ENCODE measurements at places on chromosomes 3 and 15.

GRCh38 chr3:43616034-43616433 is 5.8 kb downstream of the ANO10 start:
- no peak for DNase-seq

DNA sequence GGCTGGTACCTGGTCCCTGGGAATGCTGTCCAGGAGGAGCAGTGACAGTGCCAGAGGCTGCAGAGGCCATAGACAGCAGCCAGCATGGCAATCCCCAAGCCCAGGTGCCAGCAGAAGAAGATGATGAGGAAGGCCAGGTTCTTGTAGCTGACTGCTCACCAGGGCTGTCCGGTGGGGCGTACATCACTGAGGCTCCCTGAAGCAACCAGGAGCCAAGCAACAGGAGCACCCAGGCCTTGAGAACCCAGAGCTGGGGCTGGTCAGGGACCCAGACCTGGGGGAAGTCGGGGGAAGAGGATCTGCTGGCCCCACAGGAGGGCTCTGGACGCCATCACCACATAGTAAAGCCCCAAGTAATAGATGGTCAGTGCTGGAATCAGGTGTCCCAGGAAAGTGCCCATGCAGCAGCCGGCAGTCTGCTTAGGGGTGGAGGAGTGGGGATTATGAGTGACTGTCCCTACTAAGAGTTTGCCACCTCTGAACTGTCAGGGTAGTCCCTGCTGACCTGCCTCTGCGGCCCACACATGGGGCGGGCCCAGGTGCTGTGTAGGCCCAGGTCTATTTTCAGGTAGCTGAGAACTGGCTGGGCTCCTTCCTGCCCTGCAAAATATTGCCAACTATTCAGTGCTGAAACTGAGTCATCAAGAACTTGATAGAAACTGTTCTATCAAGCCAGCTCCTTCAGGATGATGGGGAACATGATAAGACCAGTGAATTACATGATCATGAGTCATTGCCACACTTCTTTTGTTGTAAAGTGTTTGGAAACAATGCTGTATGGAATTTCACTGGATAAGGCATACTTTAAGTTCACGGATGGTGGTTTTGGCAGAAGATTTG is 68.7 kb downstream of the CHRD start:
- DNase-seq: peak; percentile 62

GRCh38 chr15:72199721-72200212 is 2.2 kb upstream of the GRAMD2A start:
- peak; percentile 81 for DNase-seq

DNA sequence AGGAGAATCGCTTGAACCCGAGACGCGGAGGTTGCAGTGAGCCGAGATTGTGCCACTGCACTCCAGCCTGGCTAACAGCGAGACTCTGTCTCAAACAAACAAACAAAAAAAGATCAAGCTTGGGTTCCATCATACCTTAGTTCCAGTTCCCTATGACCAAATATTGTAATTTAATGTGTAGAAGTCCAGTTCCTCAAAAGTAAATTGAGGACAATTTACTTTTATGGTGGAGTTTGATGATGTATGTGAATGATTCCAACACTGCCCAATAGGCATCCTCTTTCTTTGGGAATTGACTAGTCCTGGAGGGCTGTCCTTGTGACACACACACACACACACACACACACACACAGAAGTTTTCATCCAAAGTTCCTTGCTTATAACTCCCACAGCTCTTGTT is 2.8 kb upstream of the PKM start:
- no peak for DNase-seq

DNA sequence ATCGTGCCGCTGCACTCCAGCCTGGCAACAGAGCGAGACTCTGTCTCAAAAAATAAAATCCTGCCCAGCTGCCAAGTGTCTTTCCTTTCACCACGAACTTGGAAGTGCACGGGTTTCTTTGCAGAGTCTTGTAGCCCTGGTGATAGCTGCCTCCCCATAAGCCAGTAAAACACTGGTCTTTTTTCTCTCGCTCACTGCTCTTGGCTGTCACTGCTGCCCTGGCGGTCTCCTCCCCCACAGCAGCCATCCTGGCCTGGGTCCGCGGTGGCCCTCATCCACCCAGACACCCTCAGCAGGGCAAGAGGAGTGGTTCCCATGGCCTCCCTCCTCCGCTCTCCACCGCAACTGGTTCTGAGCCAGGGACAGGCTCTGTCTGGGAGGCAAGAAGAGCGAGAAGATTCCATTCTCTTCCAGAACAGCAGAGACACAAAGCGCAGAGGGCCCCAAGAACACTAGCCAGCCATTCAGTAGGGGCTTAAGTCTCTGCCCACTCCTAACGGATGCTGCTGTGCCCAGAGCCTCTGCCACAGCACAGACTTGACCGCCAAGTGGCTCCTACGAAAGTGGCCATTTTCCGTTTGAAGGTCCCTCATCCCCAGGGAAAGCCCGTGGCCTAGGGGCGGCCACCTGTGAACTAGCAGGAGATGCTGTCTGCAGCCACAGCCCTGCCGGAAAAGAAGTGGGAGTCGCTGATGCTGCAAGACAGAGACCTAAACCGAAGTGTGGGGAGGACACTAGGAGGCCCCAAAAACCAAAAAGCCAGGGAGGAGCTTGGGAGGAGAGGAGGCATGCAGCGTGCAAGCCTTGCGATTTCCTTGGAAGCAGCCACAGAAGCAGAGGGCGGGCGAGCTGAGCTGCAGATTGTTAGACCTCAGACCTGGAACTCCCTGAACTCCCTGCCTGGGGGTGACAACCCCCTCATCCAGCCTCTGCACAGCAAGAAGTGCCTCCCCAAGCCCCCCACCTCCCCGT is 44.1 kb downstream of the KLHL25 start:
- DNase-seq: peak; percentile 57

- no peak for DNase-seq
These were observed 81.1 kb upstream of the SLC6A1 start for GRCh38 chr3:10911350-10912002.

GRCh38 chr15:95840004-95840403 is 490.5 kb upstream of the NR2F2 start:
- peak; percentile 94 for DNase-seq

- DNase-seq: peak; percentile 62
These were observed 35.0 kb upstream of the CAPN3 start for GRCh38 chr15:42324308-42324707.

DNA sequence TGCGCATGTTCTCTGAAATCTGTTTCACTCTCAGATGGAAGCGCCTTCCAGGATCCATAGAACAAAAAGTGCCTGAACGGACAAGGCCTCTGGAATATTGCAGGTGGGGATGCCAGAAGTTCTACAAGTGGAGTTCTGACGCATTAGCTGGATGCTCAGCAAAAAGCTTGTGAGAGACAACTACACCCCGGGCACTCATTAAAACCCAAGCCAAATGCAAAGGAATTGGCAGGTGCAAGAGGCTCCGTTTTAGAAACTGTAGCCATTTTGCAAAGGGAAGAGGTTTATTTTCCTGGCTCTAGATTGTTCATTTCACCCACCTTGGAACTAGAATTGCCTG is 35.2 kb upstream of the SLC24A5 start:
- no peak for DNase-seq

- peak; percentile 72 for DNase-seq
These were observed 2.4 kb downstream of the PML start for GRCh38 chr15:73996939-73997338.

- DNase-seq: no peak
These were observed 46.1 kb upstream of the RASGRP1 start for GRCh38 chr15:38610748-38611147.

- DNase-seq: no peak
These were observed 117.9 kb downstream of the LIPC start for GRCh38 chr15:58549785-58550074.

DNA sequence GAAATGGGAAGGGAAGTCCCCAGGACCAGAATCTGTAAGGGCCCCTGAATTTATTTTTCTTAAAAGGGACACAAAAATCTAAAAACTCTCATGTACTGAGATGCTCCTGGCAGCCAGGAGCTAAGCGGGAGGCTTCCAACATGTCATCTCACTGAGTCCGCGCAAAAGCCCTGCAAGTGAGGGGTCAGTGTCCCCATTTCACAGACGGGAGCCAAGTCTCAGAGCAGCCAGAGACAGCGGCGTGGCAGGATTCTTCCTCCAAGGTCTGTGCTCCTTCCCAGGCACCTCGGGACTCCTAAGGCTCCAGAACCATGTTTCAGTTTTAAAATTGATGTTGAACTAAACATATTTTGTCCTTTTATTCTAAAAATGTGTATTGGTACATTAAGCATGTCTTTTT is 114.8 kb downstream of the ADCY5 start:
- DNase-seq: no peak

GRCh38 chr3:120416868-120417267 is 33.9 kb downstream of the FSTL1 start:
- no peak for DNase-seq

DNA sequence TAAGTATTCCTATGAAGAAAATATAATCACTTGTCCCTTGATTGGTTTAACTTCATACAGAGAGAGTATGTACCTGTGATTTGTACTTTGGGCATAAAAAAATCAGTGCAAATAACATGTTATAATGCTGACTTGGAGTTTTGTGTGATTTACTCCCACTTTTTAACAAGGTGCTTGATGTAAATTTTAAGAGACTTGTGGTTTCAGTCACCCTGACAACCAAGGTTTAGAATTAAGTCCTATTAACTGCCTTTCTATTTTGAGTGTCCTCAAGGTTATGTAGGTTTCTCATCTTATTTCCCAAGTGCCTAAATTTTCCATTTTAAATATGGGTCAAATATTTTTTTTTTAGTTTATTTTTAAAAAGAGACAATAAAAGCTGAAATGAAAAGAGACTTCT is 244.6 kb downstream of the CADPS start:
- DNase-seq: no peak

DNA sequence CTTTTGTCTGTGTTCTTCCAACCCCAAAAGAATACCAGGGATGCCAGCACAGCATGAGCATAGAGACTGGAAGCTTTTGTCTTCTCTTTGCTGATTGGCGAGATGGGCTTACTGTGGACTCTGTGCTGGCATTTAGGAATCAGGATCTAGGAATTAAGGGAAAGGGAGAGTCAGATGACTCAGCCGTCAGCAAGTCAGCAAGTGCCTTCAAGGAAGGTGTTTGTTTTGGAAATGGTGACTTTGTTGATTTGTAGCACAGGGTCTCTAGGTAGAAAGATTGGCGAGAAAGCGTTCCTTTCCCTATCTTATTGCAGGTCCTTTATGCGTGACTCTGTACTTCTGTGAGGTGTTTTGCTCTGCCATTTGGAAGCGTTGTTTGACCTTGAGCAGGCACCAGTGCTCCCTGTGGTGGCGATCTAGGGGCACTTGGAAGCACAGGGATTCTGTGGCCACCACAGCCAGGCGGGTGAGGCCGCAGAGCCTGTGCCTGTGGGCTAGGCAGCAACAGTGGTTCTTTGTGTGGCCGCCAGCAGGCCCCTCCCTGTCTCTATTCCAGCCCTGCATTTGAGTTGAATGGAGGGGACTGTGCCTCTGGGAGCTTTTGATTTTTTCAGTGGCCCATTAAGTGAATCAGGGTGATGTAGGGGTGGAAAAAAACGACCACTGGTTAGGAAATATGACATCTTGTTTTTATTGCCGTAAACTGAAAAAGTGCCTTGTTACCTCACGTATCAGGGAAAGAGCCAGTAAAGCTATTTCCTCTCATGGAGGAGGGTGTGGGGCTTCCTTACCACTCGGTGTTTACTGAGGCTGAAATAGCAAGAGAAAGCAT is 19.0 kb downstream of the FAN1 start:
- peak; percentile 66 for DNase-seq

DNA sequence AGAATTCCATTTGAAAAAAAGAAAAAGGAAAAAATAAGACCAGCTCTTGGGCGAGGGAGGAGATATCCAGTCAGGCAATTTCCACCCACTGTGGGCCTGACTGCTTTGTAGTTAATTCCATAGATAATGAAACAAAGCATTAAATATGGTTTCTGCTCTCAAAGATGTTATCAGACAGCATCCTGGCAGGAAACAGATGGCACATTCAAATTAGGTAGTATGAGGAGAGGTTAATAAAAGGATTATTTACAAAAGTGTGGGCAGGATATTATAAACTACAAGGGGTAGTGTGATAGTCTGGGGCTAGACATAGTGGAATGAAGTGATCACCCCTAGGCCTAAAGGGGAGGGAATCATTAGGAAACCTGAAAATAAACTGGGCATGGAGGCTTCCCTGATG is 193.2 kb downstream of the CLSTN2 start:
- no peak for DNase-seq

GRCh38 chr15:47791161-47791560 is 73.9 kb downstream of the SEMA6D start:
- DNase-seq: no peak

DNA sequence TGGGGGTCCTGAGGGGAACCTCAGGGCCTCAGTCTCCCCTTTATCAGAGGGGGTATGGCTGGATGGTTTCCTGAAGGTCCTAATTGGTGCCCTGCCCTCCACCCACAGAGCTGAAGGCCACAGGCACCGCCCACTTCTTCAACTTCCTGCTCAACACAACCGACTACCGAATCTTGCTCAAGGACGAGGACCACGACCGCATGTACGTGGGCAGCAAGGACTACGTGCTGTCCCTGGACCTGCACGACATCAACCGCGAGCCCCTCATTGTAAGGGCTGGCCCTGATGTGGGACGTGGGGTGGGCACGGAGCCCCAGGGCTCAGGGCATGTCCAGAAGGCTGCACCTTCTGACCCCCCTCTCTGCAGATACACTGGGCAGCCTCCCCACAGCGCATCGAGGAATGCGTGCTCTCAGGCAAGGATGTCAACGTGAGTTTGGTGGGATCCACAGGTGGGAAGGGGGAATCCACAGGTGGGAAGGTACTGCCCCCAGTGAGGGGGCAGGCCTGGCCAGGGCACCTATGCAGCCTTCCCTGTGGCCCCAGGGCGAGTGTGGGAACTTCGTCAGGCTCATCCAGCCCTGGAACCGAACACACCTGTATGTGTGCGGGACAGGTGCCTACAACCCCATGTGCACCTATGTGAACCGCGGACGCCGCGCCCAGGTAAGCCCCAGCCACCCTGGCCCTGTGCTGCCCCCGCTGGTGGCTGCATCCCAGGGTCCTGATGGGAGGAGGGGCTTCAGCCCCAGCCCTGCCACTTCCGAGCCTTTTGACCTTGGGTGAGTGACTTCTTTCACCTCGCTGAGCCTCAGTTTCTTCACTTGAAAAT is 17.5 kb upstream of the GNAT1 start:
- DNase-seq: no peak

GRCh38 chr15:84799511-84800187 is 17.5 kb upstream of the ALPK3 start:
- no peak for DNase-seq

GRCh38 chr3:132321304-132321703 is 4.1 kb downstream of the ACP3 start:
- DNase-seq: peak; percentile 33

- no peak for DNase-seq
These were observed 11.5 kb downstream of the MYLK start for GRCh38 chr3:123872621-123873020.

GRCh38 chr3:150656316-150656715 is 47.4 kb downstream of the ERICH6 start:
- DNase-seq: no peak

- no peak for DNase-seq
These were observed 458.5 kb downstream of the AGBL1 start for GRCh38 chr15:86538141-86538540.

GRCh38 chr3:11238060-11238459 is 34.1 kb upstream of the ATG7 start:
- DNase-seq: peak; percentile 94

DNA sequence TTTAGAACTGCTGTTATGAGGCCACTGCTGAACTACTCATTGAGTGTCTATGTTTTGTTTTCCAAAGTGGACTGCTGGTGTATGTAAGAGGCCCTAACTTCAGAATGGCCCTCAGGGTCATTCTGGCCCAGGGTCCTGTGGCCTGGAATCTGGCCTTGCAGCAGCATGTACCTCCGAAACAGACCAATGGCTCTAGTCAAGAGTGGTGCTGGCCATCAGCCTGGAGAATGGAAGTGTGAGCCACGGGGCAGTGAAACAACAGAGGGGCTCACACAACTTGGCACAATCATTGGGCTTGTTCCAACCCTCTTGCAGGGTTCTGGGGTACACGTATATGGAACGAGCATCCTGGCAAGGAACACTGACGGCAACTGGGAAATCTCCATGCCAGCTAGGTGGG is 40.5 kb downstream of the SCN5A start:
- DNase-seq: no peak

Data from choroid plexus epithelial cell (primary cell).